ENCODE measurements at places on chromosomes 4 and X.

DNA sequence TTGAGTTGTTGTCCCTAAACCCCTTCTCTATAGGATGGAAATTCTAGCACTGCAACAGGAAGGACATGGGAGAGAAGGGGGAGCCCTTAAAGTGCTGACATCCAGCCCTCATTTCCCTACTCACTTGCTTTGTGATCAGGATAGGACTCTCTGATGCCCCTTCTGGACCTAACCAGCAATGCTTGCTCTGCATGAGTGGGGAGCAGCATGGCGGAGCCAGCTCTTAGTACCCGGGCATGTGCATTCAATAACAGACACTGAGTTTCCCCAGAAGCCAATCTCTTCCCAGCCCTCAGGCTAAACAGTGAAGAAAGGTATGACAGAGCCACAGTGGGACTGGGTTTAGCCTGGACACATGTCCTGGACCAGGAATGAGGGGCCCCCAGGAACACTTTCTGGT, 14.0 kb downstream of the SOD3 start:
- no peak for DNase-seq

DNA sequence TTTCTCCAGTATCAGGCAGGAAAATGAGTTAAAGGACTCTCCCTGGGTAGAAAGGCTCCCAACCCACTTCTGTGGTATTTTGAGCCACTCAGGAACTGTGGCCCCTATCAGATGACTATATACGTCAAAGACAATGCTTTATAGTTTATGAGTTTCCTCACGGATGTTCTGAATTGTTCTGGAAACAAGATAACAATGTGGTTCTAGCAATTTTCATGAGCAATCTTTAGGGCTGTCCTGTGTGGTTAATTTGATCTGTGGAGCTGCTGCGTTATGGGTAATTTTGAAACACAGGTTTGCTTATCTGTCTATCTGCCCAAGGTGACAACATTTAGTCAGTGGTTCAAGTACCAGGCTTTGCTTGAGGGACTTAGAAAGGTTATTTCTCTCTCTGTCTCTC, 46.7 kb upstream of the IL2 start:
- DNase-seq, result no peak

DNA sequence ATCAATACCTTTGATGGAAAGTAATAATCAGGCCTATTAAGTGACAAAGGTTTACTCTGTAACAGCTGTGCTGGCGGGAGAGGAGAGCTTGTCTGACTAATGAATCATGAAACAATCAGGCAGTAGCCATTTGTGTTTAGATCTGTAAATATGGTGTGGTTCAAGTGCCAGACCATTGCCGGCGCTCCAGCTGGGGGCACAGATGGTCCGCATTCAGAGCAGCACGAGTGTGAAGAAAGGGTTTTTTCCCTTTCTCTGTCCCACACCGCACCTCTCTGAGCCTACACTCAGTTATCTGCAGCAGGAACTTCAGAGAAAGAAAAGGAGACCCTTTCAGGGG, 111.3 kb upstream of the PAQR3 start:
- DNase-seq, result no peak

DNA sequence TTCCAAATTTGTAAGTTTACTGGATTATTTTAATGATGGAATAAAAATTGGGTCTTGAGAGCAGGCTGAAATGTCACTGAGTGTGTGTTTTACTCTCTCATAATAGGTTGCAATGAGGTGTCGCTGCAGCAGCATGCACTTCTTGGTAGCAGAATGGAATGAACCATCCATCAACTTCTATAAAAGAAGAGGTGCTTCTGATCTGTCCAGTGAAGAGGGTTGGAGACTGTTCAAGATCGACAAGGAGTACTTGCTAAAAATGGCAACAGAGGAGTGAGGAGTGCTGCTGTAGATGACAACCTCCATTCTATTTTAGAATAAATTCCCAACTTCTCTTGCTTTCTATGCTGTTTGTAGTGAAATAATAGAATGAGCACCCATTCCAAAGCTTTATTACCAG, 2.6 kb downstream of the SAT1 start:
- DNase-seq, result no peak

DNA sequence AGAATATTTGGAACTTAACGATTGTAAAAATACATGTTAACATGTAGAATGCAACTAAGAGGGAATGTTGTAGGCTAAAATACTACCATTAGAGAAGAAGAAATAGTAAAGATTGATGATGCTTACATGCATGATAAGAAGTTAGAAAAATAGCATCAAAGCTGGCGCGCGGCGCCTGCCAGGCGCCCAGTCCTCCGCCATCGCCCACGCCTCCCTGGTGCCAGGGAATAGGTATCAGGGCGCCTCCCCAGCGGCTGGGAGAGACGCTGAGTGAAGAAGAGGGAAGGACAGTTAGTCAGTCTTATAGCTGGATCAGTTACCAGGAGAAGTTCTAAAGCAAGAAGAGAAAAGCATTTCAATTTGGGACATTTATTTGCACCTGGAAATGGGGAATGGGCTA, 36.0 kb downstream of the NSUN7 start:
- no peak for DNase-seq

- DNase-seq, result no peak
Measured at GRCh38 chr4:127959794-127960193, 5.2 kb downstream of the MFSD8 start.

DNA sequence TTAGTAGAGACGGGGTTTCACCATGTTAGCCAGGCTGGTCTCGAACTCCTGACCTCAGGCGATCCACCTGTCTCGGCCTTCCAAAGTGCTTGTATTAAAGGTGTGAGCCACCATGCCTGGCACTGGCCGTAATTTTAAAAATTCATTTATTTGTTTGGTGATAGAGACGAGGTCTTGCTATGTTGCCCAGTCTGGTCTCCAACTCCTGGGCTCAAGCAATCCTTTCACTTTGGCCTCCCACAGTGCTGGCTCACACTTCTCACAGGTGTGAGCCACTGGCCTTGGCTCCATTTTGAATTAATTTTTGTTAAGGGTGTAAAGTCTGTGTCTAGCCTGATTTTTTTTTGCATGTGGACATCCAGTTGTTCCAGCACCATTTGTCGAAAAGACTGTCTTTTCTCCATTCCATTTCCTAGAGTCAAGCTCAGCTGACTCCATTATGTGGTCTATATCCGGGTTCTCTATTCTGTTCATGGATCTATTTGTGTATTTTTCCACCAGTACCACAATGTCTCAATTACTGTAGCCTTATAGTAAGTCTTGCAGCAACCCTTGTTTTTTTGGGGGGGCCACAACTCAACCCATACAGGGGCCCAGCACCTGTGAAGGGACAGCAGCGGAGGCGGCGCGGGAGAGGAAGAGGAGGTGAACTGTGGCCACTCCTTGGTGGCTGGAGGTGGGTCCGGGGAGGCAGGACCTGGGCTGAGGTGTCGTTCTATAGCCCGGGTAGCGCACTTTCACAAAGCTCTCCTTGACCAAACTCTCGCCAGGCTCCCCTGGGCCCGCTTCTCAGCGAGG, 1.5 kb upstream of the NSD2 start:
- DNase-seq, result no peak

Data from stimulated activated CD8-positive, alpha-beta memory T cell treated with anti-CD3 and anti-CD28 coated beads, Interleukin-4, amount 100 ng/mL, for 1 hour (primary cell).